ENCODE measurements at places on chromosomes 16 and 17. TPM values are rescaled to one million over a fixed set of nuclear protein-coding genes. Genes with fewer than 3 reads are reported as not detected.

The SERPINF2 gene
- total RNA-seq: 0.68 TPM

DNA sequence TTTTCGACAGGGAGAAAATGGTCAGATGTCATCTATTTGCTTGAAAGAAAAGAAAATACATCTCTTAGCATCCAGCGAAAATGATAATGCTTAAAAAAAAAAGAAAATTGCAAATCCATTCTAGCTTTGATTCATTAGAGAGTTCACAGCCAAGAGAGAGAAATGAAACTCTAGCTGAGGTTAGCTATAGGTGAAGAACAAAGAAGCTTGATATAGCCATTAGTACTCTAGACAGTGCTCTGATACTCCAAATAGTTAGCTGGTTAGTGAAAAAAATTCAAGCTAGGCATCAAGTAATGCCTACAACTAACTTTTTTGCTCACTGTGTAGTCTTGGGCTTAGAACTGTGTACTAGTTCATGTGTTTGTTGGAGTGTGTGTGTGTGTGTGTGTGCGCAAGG lies 721.6 kb upstream of the SOX9 start:
- no peak for DNase-seq

The CACNG4 gene
- not detected for total RNA-seq

The CDK5R1 gene
- 4.5 TPM for total RNA-seq

DNA sequence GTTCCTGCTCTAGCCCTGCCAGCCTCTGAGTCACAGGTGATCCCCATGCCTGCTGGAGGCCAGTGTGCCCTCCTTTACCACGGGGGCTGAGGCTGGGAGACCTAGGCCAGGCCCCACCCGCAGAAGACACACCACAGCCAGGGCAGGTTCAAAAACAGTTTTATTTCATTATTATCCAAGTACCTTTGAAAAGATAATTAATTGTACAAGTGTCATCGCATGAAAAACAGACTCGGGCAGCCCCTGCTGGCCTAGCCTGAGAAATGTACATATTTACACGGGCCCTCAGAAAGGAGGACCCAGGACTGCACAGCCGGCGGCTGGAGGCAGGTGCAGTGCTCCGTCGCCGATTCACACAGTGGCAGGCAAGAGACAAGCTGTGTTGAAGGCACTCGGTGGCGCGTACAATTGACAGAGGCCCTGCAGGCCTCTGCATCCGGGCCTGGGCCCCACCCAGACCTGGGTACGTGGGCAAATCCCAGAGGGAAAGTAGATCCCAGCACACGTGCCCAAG lies 4.4 kb downstream of the PDIA2 start:
- no peak for DNase-seq
